ENCODE measurements at places on chromosomes 13 and 19.

DNA sequence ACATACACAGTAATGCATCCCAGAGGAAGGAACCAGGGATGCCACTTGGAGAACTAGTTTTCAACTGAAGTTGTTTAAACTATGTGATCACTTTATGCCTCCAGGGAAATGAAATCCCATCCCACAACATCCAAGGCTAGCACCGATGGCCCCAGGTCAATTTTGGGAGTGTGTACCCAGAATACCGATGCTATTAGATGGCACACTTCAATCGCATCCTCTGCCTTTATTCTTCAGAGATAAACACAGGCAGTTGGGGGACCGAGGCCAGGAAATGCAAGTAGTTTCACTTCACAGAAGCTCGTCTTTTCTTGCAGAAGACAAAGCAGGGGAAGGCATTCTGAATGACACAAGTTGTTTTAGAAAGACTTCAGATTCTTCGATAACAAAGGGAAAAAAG lies 13.8 kb downstream of the STK24 start:
- DNase-seq = no peak

GRCh38 chr19:38324431-38324830 lies 4.8 kb downstream of the KCNK6 start:
- DNase-seq = no peak

GRCh38 chr19:1151917-1152587 lies 22.0 kb downstream of the SBNO2 start:
- DNase-seq = no peak

DNA sequence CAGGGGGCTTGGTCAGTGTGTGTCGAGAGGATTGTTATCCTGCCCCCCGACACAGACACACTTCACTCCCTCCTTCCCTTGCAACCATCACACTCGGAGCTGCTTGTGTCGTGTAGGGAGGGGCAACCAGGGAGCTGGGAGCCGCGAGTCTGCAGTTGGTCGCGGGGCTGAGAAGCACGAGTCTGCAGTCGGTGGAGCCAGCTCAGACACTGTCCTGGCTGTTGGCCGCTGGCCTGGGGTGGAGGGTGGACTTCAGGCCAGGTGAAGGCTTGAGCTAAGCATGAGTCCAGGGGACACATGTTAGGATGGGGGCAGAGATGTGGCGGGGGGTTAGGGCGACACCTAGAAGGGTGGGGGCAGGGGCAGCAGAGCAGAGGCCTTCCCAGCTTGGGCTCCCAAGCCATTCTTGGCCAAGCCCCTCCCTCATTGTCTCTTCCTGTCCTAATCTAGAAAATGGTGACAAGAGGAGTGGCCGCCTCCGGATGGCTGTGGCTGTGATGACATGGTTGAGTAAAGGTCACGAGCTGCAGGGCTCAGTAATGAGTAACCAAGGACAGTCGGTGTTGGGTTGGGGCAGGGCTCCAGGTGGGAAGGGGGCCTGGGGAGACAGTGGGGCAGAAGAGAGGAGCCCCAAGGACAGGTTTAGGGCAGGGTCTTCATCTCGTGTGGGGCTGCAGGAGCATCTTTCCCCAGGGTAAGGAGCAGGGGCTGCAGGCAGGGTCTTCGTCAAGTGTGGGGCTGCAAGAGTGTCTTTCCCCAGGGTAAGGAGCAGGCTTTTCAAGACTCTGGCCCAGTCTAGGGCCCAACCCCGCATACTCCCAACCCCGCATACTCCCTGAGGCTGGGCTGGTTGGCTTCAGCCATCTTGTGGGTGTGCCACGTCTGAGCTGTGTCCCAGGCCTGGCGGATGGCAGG lies 8.6 kb downstream of the PPP5C start:
- DNase-seq = no peak

- DNase-seq = no peak
Observed at GRCh38 chr13:86826232-86826631, 844.9 kb upstream of the SLITRK5 start.

DNA sequence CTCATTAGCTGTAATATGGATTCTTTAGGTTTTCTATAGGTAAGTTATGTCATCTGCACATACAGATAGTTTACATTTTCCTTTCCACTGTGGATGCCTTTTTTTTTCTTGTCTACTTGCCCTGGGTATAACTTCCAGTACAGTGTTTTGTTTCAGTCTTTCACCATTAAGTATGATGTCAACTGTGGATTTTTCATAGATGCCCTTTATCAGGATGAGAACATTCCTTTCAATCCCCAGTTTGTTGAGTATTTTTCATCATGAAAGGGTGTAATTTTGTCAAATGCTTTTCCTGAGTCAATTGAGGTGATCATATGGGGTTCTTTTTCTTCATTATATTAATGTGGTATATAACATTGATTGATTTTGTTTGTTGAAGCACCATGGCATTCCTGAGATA lies 43.6 kb upstream of the SACS start:
- DNase-seq = no peak

- DNase-seq = no peak
Observed at GRCh38 chr19:1975162-1975480, 34.1 kb downstream of the CSNK1G2 start.
